ENCODE measurements at places on chromosomes 4 and X.
A peak's percentile ranks its signal among the peaks of the same experiment; 100 is the strongest.

DNA sequence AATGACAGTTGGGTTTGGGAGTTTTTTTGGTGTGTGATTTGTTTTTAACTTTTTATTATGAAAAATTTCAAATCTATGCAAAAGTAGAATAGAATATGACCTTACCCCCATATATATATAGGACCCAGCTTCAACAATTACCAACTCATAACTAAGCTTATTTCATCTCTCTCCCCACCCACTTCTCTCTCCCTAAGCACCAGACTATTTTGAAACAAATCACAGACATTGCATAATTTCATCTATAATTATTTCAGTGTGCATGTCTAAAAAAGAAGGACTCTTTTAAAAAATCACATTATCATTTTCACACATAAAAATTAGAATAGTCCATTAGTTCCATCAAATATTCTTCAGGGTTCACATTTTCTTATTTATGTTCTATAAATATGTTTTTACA is 28.3 kb upstream of the NKX6-1 start:
- no peak for DNase-seq

GRCh38 chr4:80099671-80100070 is 26.6 kb upstream of the ANTXR2 start:
- no peak for DNase-seq

DNA sequence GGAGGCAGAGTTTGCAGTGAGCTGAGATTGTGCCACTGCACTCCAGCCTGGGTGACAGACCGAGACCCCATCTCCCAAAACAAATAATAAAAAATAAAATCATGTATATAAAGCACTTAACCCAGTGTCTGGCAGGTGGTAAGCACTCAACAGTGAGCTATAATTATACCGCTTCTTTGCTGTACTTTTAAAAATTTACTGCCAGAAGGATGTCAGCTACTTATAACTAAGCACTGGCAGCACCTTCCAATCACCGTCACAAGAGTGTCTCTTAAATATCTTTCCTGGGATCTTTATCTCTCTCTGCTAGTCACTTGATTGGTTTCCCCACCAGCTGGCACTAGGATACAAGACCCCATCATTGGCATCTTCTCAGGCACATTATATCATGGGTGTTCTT is 53.9 kb upstream of the DAPP1 start:
- DNase-seq, result no peak

- DNase-seq, result no peak
Observed at GRCh38 chrX:39900777-39901170, 197.0 kb downstream of the BCOR start.

GRCh38 chrX:11647138-11647537 is 18.6 kb downstream of the ARHGAP6 start:
- DNase-seq, result no peak

DNA sequence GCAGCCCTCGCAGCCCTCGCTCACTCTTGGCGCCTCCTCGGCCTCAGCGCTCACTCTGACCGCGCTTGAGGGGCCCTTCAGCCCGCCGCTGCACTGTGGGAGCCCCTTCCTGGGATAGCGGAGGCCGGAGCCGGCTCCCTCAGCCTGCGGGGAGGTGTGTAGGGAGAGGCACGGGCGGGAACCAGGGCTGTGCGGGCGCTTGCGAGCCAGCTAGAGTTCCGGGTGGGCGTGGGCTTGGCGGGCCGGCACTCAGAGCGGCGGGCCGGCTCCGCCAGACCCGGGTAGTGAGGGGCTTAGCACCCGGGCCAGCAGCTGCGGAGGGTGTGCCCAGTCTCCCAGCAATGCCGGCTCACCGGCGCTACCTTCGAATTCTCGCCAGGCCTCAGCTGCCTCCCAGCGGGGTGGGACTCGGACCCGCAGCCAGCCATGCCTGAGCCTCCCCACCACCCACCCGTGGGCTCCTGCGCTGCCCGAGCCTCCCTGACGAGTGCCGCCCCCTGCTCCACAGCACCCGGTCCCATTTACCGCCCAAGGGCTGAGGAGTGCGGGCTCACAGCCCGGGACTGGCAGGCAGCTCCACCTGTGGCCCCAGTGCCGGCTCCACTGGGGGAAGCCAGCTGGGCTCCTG is 1.4 kb upstream of the AADAT start:
- DNase-seq, result no peak

GRCh38 chrX:12970691-12971202 is 4.2 kb upstream of the TMSB4X start:
- peak; percentile 51 for DNase-seq

- DNase-seq, result no peak
Observed at GRCh38 chr4:173519111-173520101, 10.6 kb downstream of the HAND2 start.

GRCh38 chr4:88327665-88328064 is 43.3 kb upstream of the PPM1K start:
- DNase-seq, result no peak

DNA sequence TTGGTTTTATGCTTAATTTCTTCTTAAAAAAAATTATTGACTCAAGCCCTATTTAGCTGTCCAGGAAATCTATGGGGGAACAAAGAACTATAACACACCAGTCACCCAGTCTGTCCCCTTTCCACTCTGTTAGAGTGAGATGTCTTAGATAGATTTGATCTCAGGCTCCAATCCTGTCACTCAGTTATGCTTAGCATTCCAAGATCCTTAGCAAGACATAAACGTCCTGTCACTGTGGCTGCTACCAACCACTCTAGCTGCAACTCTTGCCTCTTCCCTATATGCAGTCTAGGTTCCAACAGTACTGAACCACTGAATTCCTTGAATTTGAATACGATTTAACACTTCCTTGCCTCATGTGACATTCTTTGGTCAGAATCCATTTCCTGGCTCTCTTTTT is 241.9 kb upstream of the NWD2 start:
- no peak for DNase-seq

GRCh38 chr4:101039367-101039766 is 308.0 kb downstream of the PPP3CA start:
- peak; percentile 57 for DNase-seq

- DNase-seq, result peak; percentile 16
Observed at GRCh38 chr4:146916479-146917076, 29.1 kb downstream of the TTC29 start.

DNA sequence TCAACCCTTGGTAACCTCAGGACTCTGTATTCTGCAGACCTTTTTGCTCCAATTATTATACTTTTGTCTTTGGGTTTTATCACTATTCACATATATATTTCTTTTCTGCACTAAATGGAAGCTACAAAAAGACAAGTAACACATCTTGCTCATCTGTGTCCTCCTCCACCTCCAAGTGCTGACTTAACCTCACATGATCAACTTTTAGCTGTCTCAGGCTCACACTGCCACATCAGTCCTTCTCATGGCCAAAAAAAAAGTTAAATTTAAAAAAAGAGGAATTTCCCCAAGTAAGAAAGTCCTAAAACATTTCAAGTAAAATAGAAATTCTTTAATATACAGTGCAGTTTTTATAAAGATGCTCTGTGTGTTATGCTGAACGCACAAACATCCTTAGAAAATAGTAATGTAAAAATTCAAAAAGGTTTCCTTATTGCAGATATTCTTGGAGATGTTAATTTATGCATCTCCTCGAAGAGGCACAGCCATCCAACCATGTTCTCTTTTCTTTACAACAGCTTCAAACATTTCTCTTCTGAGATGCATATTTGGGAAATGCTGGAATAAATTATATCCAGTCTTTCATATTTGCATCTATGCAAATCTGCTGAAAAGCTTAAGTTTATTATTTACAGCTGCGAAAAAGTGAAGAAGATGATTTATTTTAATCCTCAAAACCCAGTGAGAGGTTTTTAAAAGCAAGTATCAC is 37.6 kb downstream of the ARAP2 start:
- no peak for DNase-seq

DNA sequence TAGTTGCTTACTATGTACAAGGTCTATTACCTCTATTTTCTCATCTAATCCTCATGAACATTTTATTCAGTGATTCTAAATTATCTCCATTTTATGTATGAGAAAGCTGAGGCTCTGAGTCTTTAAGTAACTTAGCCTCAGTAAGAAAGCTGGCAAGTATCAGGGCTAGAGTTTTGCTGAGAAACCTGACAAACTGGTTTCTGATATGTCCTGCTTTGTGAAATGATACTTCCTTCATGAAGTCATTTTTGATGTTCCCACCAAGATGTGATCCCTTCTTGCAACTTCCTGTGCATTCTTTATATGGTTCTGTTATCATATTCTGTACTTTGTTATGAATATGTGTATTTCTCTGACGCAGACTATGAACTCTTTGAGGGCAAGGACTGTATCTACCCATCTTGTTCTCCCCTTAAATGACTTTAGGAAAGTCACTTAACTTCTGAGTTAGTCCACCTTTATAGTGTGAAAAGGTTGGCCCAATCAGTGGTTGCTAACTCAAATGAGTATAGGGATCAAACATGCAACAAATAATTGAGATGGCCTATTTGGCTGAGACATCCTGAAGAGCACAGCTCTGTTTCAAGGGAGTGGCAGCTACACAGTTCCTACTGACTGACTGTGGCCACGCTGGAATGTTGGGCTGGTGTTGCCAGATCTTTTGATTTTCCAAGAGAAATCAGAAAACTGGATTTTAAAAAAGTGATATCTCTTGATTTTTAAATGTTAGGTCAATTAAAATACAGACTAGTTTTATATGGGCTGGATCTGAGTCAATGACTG is 127.9 kb upstream of the AMOT start:
- no peak for DNase-seq

DNA sequence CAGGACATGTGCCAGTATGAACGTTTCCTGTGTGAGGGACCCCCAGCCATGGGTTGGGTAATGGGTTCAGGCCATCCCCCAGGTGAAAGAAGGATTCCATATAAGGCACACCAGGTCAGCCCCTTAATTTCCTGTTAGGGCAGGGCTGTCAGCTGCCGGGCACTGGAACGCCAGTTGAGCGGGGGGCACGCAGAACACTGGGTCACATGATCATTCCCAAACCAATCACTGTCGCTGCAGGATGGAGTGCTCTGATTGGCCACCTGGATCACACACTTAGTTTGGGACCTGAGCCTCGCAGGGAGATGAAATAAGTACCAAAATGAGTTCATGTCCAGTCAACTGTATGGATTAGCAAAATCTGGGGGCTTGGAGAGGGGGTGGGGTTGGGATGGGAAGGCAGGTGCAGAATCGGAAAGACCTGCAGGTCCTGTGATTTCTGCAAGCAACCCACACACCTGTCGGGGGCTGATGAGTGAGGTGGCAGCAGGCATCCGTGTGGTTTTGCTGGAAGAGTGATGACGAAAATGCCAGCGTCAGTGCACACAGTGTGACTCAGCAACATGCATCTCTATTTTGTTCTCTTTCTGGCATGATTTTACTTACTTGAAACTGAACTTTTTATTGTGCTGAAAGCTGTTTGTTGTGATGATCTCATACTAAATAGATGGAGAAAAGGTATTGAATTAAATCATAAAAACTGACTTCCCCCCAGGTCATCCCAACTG is 32.2 kb downstream of the RNF212 start:
- DNase-seq, result peak; percentile 31

GRCh38 chrX:130120321-130120731 is 10.0 kb upstream of the ELF4 start:
- peak; percentile 21 for DNase-seq

DNA sequence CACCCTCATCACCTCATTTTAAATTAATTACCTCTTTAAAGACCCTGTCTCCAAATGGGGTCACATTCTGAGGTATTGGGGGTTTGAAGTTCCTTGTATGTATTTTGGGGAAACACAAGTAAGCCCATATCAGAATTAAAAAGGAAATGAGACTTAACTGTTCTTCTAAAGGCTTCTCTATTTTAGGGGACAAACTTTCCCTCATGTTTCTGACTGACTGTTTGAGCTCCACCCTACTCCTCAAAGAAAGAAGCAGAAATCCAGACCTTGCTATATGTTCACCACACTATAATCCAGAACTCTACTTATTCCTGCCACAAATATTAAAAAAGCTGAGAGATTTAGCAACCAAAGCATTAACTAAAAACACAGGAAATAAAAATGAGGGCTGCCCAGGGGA is 258.8 kb downstream of the ARHGAP24 start:
- DNase-seq, result no peak

- no peak for DNase-seq
Observed at GRCh38 chr4:27917381-27917780, 1056.7 kb downstream of the STIM2 start.

GRCh38 chr4:141074098-141074878 is 59.0 kb downstream of the RNF150 start:
- DNase-seq, result no peak

DNA sequence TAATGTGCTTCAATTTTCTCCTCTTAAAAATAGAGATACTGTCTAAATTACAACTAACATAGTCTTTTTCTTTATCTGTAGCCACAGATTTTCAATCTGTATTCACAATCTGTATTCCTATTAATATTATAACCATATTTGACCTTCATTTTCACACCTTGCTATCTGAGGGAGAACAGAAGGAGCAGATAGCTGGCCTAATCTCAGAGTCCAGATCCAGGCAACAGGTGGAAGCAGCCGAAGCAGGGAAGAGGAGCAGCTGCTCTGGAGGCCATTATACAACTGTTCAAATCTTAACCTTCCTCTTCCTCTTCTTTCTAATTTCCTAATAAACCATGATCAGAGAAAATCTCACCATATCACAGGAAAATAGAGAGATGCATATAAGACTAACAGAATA is 14.2 kb downstream of the SEPSECS start:
- no peak for DNase-seq

DNA sequence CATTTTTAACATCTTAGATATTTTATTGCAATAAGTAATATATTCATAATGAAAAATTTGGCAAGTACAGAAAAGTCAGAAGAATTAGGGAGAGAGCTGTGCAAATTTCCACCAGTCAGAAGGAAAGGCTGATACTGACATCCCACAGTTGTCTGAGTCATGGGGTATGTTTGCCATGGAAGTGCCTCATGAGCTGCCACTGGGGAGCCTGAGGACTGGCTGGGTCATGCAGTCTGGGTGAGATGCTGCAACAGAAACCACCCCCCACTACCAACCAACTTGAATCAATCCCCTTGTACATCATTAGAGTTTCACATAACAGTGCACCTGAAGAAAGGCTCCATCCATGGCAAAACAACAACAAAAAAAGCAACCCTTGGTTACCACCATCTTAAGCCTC is 45.2 kb upstream of the ENPP6 start:
- peak; percentile 54 for DNase-seq

- DNase-seq, result no peak
Observed at GRCh38 chrX:149498767-149499166, 6.3 kb downstream of the IDS start.

DNA sequence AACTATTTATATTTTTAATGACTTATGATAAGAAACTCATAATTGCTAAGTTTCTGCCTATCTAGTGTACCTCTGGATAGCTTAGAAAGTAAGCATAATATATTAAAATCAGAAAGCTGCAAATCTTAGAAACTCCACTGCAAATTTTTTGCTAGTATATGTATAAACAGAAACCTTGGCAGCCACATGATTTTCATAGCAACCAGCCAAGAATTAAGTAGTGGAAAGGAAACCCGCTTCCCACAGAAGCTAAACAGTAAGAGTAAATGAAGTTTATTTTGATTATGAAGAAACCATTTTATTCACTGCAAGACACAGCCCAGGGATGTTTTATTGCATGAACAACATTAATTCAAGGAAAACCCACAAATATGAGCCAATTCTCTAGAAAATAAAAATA is 872.5 kb upstream of the ADGRL3 start:
- no peak for DNase-seq
